ENCODE measurements at places on chromosomes 11 and 22.

DNA sequence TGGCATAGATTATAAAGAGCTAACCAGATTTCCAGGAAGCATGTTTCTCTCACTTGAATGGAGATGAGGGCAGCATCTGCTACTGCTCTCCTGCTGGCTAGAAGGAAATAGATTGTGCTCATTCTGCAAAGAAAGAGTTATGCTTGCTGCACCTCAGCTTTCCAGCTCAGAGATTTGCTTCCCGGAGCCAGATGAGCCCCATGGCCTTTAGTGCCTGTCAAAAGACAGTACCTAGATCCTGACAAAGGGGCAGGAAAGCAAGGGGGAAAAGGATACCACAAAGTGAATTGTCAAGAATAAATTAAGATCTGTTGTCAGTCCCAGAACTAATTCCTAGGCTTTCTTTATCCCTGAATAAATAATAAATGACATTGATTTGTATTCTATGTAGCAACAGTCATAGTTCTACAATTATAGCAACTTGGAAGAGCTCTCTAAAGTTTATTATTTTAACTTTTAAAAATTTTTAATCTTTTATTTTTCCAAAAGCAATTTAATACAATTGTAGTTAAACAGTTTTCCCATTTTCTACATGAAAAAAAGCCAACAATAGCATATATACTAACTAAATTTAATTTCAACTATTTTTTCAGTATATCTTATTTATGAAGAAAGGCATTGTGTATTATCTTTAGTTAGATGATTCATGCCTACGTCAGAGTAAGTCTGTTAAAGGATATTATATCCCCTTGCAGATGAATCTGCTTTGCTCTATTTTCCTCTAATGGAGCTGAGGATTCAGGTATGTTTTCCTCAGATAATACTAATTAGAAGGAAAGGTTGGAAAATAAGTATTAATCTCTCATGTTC is 306.1 kb upstream of the DDI1 start:
- peak; percentile 43 for DNase-seq

GRCh38 chr11:84420271-84420670 is 1134.1 kb upstream of the CCDC90B start:
- DNase-seq = no peak

- peak; percentile 26 for DNase-seq
Observed at GRCh38 chr22:42947211-42947990, 67.5 kb downstream of the PACSIN2 start.

DNA sequence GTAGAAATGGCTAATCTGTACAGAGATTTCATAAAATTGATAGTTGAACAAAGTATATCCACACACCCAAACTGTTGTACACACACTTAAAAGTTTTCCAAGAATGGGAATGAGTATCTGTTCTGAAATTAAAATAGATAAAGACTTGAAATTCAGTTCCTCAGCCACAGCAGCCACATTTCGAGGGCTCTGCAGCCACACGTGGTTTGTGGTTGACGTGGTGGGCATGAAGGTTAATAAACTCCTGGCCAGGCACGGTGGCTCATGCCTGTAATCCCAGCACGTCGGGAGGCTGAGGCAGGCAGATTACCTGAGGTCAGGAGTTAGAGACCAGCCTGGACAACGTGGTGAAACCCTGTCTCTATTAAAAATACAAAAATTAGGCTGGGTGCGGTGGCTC is 24.0 kb downstream of the TPST2 start:
- no peak for DNase-seq

GRCh38 chr22:17638182-17638431 is 450 bp upstream of the BCL2L13 start:
- peak; percentile 60 for DNase-seq

DNA sequence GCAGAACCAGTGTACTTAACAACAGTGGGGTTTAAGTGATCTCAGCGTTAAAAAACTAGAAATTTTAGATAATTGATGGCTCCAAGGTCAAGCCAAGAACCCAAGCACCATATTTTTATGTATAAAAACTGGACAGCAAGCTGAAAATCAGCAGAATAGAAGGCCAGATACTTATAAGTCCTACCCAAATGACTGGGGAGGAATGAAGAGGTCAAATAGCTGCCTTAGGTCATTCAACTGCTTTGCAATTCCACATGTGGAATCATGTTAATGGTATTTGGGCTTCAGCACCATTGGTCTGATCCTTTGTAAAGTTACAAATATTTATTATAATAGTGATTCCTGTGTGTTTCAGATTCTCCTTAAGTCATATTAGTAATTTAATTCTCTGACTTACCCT is 108.4 kb downstream of the FAT3 start:
- DNase-seq = no peak

DNA sequence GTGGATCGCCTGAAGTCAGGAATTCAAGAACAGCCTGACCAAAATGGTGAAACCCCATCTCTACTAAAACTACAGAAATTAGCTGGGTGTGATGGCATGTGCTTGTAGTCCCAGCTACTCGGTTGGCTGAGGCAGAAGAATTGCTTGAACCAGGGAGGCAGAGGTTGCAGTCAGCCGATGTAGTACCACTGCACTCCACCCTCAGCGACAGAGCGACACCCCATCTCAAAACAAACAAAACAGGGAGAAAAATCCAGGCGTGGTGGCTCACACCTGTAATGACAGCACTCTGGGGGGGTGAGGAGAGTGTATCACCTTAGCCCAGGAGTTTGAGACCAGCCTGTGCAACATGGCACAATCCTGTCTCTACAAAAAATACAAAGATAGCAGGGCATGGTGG is 802.3 kb upstream of the ARHGAP42 start:
- no peak for DNase-seq

- DNase-seq = no peak
Observed at GRCh38 chr22:42949159-42949558, 65.8 kb downstream of the PACSIN2 start.

GRCh38 chr11:27391331-27392015 is 28.5 kb upstream of the CCDC34 start:
- DNase-seq = no peak

DNA sequence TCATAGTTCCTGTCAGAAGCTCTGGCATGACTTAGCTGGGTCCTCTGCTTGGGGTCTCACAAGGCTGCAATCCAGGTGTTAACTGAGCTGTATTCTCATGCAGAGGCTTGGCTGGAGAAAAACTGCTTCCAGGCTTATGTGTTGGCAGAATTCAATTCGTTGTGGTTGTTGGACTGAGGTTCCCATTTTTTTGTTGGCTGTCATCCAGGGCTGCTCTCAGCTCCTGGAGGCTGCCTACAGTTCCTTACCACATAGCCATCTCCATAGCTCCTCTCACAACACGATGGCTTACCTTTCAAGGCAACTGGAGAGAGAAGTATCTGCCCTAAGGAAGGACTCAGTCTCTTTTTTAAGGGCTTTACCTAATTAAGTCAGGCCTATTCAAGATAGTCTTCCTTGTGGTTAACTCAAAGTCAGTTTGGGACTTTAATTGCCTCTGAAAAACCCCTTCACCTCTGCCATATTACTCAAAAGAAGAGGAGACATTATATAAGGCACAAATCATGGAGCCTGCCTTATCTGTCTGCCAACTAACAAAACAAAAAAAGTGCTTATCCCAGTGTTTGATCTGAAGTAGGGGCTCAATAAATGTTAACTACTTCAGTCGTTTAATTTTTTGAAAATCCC is 35.2 kb downstream of the OR2AG2 start:
- DNase-seq = no peak

DNA sequence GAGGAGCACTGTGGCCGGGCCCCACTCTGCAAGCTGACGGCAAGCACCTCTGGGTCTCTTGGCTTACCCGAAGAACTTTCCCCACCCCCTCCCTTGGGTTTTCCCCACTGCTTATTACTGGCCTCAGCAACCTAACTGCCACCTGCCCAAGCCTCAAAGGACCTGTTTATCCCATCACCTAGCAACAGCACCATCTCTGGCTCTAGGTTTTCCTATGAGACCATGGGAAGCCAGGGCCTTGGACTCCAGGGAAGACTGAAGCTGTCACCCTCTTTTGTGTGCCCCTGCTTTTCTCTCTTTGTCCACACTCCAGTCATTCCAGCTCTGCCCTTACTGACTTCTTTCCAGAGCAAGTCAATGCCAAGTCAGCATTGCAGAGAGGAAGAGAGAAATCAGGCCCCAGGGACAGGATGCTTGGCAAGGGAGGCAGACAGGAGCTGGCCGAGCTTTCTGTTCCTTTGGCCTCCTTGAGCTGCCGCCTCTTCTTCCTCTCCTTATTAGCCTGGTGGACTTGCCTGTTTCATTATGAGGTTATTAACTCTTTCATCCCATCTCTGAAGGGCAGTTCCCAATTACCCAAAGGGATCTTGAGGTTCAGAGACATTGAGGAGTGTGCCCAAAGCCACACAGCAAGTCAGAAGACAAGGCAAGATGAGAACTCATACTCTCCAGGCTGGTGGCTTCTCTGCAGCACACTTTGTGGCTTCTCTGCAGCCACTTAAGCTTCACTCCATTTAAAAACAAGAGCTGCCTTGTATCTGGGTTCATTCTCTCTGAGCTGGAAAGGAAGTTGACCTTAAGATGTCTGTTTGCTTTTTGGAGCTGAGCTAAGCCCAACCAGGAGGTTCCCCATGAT is at the start of gene SMIM35:
SMIM35 (minus strand) TSS at position 51 of the 856 bp plus-strand sequence. CDS start 206 bp downstream, outside the sequence.
- no peak for DNase-seq

DNA sequence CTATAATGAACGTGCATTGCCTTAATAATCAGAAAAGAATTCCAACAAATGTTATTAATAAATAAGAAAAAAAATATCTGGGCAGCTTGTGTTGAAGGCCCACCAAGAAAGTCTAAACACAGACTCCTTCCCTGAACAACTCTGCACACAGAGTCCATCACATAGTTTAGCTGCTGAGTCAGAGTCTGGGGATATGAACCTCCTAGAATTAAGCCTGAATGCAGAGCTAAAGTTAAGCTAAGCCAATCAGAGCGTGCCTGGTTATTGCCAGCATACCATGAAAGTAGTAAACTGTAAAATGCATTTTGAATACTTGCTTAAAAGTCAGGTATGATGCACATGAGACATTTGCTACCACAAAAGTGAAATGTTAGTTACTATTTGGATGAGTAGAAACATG is 25.6 kb upstream of the TENM4 start:
- DNase-seq = no peak

- no peak for DNase-seq
Observed at GRCh38 chr22:50432131-50432876, 42.5 kb downstream of the SBF1 start.

DNA sequence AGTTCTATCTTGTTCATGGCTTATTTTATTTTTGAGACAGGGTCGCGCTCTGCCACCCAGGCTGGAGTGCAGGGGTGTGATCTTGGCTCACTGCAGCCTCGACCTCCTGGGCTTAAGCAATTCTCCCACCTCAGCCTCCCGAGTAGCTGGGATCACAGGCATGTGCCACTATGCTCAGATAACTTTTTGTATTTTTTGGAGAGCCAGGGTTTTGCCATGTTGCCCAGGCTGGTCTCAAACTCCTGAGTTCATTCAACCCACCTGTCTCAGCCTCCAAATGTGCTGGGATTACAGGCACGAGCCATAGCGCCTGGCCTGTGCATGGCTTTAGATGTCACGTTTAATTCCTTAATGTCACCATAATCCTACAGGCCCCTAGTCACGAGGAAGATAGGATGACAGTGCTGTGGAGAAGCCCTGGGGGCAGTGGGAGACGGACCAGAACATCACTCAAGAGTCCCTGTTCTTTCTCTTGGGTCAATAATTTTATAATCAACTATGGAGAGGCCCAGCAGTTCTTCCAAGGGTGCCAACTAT is 99.5 kb downstream of the RDX start:
- DNase-seq = peak; percentile 45

DNA sequence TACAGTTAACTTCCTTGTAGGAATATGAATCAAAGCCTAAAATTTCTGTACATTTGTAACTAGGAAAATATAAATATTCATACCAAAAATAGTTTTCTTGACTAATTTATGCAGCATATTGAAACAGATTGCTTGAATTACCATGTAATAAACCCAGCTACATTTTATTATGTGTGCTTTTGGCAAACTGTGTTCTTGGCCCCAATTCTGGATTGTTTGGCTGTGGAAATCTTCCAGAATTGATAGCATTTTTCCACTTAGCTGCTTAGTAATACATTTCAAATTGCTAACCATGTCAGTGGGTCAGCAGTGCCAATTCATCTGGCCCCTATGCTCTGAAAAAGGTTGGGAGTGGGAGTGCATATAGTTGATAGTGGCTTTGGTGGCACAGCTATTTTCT is 32.3 kb downstream of the PDHX start:
- no peak for DNase-seq

- no peak for DNase-seq
Observed at GRCh38 chr11:43686207-43686606, 5.7 kb downstream of the HSD17B12 start.

- DNase-seq = peak; percentile 36
Observed at GRCh38 chr11:34243600-34244464, 114.0 kb downstream of the ABTB2 start.

- DNase-seq = no peak
Observed at GRCh38 chr22:22865311-22866072, 22.1 kb upstream of the IGLL5 start.

DNA sequence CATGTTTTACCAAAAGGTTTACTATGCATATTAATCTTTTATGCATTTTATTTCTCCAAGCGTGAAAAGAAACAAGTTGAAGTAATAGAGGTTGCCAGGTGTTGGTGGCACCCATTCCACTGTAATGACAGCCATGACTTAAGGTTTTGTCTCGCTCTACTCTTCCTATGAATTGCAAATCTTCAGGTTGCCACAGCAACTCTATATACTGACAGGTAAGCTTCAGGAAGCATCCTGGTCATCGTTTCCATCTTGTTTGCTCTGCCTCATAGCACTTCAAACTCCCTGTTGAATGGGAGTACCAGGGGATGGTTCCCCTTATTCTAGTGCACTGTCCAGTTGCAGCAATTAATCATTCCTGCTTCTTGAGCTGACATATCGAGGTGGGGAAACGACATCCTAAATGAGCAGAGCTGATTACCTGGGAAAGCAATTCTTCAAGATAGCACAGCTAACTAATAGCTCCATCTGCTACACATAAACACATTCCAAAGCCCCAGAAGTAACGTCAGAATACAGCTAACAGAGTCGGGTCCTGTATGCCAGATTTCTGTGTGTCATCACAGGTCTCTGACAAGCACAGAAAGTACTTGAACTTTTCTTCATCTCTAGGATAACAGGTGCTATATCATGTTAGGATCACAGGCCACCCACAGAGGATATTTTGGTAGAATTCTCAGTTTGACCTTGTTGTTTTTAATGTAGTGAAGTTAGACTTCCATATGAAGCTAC is 80.3 kb downstream of the CADM1 start:
- no peak for DNase-seq

GRCh38 chr11:85724748-85725465 is 38.9 kb upstream of the CCDC89 start:
- no peak for DNase-seq

DNA sequence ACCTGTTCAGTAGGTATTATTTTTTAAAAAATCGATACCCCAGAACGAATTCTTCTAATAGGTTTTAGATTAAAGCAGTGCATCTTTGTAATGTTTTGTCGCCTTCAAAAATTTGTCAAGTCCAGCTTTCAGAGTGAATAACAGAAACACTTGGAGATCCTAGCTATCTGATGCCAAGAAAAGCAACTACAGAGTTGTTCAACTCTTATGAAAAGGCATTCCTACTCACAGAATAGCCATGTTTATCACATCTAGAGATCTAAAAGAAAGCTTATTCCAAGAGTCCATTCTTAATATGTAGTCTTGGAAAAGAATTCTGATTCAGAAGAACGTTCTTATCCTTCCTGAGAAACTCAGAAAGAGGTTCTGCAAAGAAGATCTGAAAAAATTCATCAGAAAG is 268.5 kb downstream of the TTC28 start:
- DNase-seq = no peak

- DNase-seq = no peak
Observed at GRCh38 chr11:91825777-91826176, 398.8 kb upstream of the FAT3 start.

Measured in WERI-Rb-1 (cell line).